ENCODE measurements at places on chromosomes 1 and 21. TPM values are rescaled to one million over a fixed set of nuclear protein-coding genes. Genes with fewer than 3 reads are reported as not detected.

Gene ADAMTS5
- 2.3 TPM for total RNA-seq

DNA sequence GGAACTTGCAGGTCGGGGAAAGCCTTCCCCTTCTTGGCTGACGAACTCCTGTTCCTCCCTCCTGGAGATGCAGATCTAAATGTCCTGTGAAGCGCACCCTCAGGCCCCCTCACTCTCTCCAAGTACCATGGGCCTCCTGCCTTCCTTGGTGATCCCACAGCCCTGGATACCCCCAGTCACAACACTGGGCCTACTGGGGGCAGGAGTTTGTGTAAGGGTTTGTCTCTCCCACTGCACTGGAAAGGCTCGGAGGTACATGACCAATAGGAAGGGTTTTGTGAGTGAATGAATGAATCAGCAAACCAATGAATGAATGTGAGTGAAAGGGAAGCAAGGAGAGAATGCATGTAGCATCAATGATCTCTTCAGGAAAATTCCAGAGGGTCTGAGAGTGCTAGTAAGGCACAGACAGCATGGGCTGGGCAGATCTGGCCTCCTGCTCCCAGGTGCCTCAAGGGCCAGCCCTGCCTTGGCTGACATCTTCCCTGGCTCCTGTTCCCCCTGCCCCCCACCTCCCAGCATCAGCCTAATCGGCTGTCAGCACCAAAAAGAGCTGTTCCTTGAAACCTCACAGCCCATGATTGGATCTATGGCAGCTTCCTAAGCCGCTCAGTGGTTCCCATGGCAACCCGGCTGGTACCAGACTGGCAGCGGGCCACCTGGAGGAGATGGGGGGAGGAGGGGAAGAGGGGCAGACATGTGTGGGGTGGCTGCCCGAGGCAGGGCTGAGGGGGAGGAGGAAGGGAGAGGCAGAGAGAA lies 95.8 kb downstream of the VWA5B1 start:
- DNase-seq, result no peak

DNA sequence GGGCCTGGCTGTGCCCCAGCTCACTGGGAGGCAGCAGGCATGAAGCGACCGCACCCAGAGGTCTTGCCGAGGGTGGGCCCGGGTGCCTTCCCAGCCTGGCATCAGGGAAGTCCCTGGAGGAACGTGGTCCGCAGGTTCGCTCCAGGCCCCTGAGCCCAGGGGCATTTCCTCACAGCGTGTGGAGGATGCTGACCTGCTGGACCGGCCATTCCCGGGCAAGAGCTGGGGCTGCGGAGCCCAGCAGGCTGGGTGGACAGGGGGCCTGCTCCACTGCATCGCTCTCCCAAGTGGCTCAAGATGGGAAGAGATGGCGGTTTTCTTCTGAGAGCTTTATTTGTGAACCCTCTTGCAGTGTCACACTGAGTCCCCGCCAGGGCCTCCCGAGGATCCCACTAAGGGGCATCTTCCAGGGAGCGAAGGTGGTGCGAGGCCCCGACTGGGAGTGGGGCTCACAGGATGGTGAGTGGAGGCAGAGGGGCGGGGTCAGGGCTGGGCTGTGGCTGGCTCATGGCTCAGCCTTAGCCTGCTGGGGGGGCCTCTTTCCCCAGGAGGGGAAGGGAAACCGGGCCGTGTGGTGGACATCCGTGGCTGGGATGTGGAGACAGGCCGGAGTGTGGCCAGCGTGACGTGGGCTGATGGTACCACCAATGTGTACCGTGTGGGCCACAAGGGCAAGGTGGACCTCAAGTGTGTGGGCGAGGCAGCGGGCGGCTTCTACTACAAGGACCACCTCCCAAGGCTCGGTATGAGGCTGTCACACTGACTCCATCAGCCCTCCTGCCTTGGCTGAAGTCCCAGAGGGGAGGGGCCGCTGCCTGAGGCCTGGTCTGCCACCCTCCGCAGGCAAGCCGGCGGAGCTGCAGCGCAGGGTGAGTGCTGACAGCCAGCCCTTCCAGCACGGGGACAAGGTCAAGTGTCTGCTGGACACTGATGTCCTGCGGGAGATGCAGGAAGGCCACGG lies 7.2 kb upstream of the MMP23B start:
- DNase-seq, result no peak

- no peak for DNase-seq
Observed at GRCh38 chr1:211687462-211688215, 12.2 kb upstream of the NEK2 start.

DNA sequence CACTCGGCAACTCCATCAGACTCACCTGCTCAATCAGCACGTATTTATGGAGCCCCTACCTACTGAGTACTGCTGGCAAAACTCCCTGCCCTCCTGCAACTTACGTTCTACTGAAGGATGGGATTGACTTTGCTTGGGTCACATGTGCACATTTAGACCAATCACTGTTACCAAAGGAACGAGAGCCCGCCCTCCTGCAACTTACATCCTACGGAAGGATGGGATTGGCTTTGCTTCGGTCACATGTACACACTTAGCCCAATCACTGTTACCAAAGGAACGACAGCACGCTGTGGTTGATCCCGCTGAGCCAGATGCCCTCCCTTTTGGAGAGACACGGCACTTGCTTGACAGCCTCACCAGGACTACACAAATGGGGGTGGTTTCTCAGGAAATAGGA lies 46.0 kb downstream of the UBIAD1 start:
- DNase-seq, result no peak

DNA sequence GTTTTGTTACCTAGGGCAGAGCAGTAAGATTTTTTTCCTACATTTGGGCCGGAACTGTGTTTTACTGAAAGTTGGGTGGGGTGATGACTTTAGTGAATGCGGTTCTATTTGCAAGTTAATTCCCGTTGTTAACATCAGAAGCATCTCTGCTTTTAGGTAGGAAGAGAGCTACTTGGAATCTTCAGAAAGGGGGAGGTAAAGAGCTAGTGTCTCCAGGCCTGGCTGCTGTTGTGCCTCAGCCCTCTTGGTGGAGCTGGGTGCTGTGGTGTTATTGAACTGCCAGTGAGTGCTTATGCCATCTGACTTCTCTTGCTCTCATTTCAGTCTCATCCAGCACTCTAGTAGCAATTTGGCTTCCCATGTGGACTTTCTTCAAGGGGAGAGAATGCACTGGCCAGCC lies 3.4 kb downstream of the KDM4A start:
- no peak for DNase-seq

DNA sequence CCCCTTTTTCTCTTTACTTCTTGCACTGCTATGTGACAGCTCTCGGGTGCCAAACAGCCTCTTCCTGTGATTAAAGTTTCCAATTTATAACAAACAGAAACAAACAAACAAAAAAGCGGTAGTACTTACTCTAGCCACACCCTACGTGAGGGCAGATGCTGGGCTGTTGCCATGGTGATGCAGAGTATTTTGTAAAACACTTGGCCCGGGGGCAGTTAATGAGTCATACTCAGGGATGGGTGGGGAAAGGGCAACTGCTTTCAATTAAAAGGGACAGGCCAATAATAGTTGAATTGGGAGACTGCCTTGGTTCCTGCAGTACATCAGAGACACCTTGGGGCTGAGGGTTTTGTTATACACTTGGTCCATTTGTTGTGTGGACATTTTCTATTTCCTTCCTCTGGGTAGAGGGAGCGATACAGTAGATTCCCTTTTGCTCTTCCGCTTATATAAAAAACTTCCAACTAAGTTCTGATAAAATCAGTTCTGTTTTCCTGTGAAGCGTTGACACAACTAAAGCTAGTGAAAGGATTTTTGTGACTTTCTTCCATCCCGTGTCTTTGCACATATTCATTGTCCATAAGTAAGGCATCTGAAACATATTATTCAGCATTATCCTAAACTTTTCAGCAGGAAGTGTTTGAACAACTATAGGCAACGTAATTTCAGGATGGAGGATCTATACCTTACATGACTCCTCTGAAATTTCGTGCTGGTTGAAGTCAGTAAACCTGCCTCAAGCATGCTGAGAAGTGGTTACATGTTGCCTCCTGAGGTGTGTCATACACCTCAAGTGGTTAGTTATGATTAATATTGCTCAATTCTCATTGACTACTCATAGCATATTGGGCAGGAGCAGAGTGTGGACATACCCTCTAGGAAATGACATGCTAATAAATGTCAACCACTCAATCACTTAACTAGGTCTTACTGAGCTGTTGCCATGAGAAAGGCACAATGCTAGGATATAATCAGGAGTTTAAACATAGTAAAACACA lies 36.7 kb upstream of the THEM4 start:
- DNase-seq, result peak; percentile 88

DNA sequence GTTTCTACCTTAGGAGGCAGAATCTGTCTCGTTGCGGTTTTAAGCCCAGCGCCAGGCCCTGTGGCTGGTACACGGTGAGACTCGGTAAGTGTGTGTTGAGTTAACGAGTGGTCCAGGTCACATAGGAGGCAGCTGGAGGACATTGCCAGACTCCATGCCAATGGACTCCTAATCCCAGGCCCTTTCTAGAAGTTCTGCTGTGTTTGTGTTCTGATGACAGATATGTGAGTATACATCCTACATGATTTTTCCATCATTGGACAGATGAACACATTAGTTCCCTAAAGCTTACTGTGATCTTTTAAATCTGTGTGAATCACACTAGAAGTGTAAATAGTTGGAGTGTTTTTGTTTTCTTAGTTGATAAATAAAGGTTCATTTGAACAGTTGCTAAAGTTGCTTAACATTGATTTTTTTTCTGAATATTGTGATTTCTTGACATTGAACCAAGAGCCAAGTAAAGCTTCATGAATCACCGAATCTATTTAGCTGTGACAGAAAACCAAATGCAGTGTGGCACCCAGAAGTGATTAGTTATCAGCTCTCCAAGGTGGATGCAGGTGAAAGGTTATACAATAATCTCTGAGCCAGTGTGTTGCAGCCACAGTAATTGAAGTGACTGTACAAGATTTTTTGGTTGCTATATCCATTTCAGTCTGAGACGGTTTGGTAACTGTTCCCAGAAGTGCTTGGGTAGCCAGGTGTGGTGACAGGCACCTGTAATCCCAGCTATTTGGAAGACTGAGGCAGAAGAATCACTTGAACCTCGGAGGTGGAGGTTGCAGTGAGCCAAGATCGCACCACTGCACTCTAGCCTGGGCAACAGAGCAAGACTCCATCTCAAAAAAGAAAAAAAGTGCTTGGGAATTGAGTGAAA lies 46.3 kb downstream of the DOP1B start:
- DNase-seq, result no peak

DNA sequence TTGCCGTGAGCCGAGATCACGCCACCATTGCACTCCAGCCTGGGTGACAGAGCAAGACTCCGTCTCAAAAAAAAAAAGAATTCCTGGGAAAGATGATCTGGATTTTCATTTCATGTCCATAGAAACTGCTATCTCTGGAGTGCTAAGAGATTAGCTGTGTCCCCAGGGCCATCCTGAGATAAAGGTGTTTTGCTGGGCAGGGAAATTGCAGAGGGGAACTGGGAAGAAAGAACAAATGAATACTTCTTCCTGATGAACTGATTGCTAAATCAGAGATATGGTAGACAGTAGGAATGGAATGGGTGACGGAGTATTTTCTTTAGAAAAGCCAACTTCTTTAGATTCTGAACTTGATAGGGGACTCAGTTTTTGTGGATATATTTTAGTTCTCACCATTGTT lies 19.2 kb downstream of the SNRPE start:
- no peak for DNase-seq

DNA sequence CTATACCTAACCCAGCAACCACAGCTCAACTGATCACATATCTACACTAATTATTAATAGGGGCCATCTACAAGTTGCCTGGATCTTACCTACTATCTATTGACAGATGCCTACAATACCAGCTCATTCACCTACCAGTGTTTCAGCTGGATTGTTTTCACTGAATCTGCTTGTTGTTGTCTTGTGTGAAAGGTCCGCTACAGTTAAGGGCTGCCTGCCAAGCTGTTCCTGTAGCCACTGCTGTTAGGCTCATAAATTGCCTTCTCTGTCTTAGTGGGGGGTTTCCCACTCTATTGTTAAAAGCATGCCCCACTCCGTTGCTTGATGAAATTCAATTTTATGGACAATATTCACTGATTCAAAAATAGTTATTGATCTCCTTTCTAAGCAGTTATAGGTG lies 199.7 kb upstream of the TMPRSS15 start:
- DNase-seq, result no peak

DNA sequence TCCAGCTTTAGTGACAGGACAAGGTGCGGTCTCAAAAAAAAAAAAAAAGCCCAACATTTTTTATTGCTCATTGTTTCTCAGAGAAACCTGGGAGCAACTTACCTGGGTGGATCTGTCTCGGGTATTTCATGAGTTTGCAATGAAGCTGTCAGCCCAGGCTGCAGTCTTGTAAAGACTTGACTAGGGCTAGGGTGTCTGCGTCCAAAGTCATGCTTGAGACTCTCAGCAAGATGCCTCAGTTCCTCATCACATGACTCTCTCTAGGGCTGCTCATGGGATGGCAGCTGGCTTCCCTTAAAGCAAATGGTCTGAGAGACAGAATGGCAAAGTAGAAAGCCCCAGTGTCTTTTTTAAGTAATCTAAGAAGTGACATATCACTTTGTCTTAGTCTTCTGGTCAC lies 8.1 kb downstream of the GABPA start:
- DNase-seq, result no peak

DNA sequence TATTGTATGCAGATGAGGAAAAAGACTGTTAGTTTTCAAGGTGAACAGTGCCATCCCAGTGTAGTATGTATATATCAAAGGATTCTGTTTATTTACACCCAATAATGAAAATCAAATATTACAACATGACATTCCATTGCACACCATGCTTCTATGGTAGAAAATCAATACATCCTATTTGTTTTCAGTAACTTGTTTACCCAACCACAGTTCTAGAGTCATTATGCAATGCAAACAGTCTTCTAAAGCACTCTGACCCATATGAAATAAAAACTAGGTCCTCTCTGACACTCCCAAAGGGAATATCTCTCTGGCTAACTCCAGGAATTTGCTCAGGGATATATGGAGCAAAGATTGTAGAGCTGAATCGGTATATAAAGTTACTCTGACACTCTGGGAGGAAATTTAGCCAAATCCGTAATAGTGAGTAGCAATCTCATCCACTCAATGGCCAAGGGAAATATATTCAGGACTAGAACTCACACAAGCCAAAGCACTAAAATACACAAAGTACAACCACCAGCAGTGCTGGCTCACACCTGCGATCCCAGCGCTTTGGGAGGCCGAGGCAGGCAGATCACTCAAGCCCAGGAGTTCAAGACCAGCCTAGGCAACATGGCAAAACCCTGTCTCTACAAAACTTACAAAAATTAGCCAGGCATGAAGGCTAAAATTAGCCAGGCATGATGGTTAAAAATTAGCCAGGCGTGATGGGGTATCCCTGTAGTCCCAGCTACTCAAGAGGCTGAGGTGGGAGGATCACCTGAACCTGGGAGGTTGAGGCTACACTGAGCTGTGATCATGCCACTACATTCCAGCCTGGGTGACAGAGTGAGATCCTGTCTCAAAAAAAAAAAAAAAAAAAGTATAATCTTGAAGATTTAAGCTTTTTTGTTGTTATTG lies 75.2 kb downstream of the RERE start:
- DNase-seq, result no peak

Gene FOXJ3
- 36.9 TPM for total RNA-seq

- no peak for DNase-seq
Observed at GRCh38 chr1:31112266-31112935, 46.9 kb upstream of the PUM1 start.

Gene LYPD8
- not detected for total RNA-seq

Gene SERINC2
- total RNA-seq, result 38.4 TPM

- DNase-seq, result no peak
Observed at GRCh38 chr1:31705080-31705866, 1.5 kb upstream of the COL16A1 start.

Gene AKR7A3
- total RNA-seq, result 0.88 TPM

Gene KCNJ10
- not detected for total RNA-seq
